ENCODE measurements at places on chromosomes 1 and 21. TPM values are rescaled to one million over a fixed set of nuclear protein-coding genes. Genes with fewer than 3 reads are reported as not detected.

ETV3L gene
- not detected for total RNA-seq

OR2L8 gene
- not detected for total RNA-seq

PROK1 gene
- not detected for total RNA-seq

MX2 gene
- total RNA-seq = 8.7 TPM

VASH2 gene
- total RNA-seq = not detected

FCRL1 gene
- total RNA-seq = 0.29 TPM

RGS4 gene
- total RNA-seq = not detected

WNT2B gene
- 2.7 TPM for total RNA-seq

DEPDC1 gene
- 16.3 TPM for total RNA-seq

NPR1 gene
- total RNA-seq = 6.6 TPM

RAB42 gene
- total RNA-seq = 2.8 TPM

MARCKSL1 gene
- 22.9 TPM for total RNA-seq

NUP210L gene
- total RNA-seq = 0.18 TPM

LCE6A gene
- not detected for total RNA-seq

RAB3B gene
- under 0.01 TPM for total RNA-seq

DNAI4 gene
- total RNA-seq = 9.4 TPM

SH2D2A gene
- 19.9 TPM for total RNA-seq

LAD1 gene
- total RNA-seq = 46.6 TPM

NHLH1 gene
- not detected for total RNA-seq

HORMAD1 gene
- total RNA-seq = 37.1 TPM

SLC30A2 gene
- not detected for total RNA-seq

UTS2 gene
- 0.73 TPM for total RNA-seq

BGLAP gene
- not detected for total RNA-seq

KLHDC8A gene
- 3.1 TPM for total RNA-seq

IL20 gene
- not detected for total RNA-seq

CFAP74 gene
- total RNA-seq = not detected

LCE1A gene
- not detected for total RNA-seq

FMO5 gene
- total RNA-seq = 157 TPM

KCNT2 gene
- 0.29 TPM for total RNA-seq

VAV3 gene
- total RNA-seq = 7.1 TPM

ACOT11 gene
- total RNA-seq = 24.6 TPM

AK5 gene
- total RNA-seq = 5.0 TPM

FCAMR gene
- not detected for total RNA-seq

PRAMEF13 gene
- total RNA-seq = not detected

CCDC17 gene
- 16.5 TPM for total RNA-seq

RAB7B gene
- 14.0 TPM for total RNA-seq

PDPN gene
- 37.4 TPM for total RNA-seq

TAF12 gene
- total RNA-seq = 13.6 TPM

All from stomach (tissue), 19 donors.